ENCODE measurements at places on chromosomes 7 and 10.

DNA sequence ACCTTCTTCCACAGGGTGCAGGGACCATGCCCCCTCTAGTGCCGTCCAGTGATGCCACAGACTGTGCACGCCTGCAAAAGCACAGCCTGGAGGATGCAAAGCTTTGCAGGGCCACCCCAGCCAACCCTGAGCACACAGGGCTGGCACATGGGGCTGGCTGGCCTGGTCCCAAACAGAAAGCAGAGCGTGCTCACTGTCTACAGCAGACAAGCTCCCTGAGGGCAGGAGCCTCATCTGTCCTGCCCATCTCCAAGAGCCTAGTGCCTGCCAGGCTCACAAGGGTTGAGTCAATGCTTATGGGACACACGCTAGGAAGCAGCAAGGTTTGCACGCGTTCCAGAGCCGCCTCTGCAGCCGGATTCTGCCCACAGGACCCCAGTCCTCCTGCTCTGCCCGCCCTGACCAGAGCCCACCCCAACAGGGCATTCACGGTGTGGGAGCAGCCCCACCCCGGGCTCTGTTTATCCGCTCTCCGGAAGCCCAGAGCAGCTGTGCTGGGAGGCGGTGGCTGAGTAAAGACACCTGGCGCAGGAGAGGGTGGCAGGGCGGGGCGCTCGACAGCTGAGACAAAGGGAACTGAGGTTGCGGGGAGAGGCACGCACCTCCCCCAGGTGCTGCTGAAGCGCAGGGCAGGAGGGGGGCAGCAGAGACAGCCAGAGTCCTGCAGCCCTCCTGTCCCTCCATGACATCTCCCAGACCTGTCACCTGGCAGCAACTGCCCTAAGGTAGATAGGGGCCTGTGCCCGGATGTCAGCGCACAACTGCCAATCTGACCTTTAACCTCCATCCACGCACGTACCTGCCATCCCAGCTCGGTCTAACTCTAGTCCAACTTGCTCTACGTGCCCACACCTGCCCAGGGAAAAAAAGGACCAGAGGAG is 4.3 kb downstream of the KCNH2 start:
- peak; percentile 40 for DNase-seq

DNA sequence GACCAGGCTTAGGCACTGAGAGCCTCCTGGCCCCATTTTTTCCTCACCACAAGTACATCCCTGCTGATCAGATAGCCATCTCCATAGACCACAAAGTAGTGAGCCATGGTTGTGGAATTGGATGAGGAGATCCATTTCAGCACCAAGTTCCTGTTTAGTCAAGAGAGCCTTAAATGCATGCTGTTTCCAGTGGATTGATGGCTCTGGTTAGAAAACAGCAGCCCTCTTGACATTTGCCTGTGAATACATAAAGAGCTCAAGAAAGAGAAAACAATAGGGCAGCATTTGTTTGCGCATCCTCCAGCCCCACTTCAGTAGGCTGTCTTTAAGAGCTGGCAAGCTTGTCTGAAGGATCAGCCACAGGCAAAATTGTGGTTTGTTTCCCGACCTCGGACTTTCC is 251.2 kb downstream of the POU6F2 start:
- DNase-seq, result no peak

DNA sequence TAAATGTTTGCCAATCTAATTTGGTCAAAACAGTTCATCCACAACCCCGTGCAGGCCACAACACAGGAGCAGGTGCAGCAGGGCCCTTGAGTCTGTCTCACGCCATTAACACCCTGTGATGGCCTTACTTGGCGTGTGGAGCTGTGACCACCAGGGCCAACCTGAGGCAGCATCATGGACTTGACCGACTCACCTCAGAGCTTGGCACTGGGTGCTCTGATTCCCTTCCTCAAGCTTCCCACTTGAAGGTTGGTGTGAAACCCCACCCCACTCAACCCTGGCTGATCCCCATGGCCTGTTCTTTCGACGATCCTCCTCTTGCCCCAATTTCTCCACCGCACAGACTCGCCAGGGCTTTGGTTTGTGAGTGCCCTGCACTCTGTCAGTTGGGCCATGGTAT is 623.1 kb downstream of the PTPRN2 start:
- no peak for DNase-seq

DNA sequence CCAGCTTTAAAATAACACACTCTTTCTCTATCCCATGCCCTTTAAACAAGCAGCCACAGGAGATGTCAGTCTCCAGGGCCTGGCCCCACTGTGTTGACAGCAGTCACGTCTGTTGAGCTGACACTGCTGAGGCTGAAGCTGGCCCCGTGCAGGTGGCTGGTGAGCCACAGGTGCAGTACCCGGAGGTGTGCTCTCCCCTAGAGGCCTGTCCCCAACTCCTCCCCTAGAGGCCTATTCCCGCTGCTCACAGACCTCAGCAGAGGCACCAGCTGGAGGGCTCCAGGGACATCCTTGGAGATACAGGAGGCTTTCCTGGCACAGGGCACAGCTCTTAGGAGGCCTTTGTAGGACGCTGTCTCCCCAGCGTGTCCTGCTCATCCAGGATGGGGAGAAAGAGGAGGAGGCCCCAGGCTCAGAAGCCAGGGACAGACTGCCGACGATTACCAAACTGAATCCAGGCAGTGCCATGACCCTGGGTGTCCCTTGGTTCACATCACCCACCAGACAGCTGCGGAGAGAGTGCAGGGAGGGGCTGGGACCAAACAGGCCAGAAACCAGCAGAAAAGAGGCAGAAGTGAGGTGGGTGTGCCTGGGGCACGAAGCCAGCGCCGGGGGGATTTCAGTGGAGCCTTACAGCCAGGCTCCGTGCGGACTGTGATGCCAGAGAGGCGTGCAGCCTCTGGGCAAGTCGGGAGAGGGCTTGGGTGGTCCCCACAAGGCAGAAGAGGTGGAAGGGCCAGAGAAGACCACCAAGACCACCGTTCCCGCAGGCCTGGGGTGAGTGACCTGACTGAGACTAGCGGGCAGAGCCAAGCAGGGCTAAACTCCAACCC is 18.5 kb upstream of the TTYH3 start:
- DNase-seq, result no peak

- no peak for DNase-seq
Observed at GRCh38 chr7:132551439-132551838, 24.8 kb downstream of the PLXNA4 start.

DNA sequence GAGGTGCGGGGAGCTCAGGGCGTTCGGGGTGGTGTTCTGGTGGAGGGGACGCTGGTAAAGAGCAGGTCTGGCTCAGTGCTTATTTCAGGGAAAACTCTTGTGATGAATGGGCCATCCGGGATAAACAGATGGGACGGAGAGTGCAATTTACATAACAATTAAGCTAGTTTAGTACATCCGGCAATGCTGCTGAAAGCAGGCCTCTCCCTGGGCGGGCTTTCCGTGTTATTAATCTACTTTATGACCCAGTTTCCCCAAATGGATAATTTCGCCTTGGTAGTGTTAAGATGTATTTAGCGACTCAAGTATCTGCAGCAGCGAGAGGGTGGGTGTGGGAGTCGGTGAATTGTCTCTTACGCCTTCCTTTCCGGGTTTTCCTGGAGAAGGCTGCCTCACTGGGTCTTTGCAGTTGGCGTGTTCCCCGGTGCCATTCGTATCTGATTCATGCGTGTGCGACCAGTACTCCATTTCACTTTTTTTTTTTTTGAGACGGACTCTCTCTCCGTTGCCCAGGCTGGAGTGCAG is 25.2 kb downstream of the FOXK1 start:
- DNase-seq, result no peak

- no peak for DNase-seq
Observed at GRCh38 chr10:24039897-24040296, 169.0 kb upstream of the KIAA1217 start.

- no peak for DNase-seq
Observed at GRCh38 chr10:22246680-22247391, 29.0 kb upstream of the EBLN1 start.

- no peak for DNase-seq
Observed at GRCh38 chr7:88101769-88102168, 118.1 kb downstream of the SRI start.

- no peak for DNase-seq
Observed at GRCh38 chr10:129766611-129767550, 197.2 kb downstream of the EBF3 start.

DNA sequence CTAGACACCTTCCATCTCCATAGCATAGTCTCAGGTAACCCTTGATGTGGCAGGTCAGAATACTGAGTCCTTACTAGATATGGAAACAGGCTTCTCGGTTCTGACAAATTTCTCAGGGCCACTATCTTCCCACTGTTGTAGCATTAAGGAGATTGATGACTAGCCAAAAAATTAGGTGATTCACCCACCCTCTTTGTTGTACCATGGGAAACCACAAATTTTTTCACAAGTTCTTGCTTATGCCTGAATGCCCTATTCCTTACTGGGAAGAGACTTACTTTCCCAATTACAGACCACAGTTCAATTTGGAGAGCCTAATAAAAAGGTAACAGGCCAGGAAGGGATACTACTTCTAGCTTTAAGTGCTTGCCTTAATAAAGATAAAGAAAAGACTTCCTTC is 948.8 kb downstream of the GRM8 start:
- DNase-seq, result no peak

- DNase-seq, result no peak
Observed at GRCh38 chr7:120677535-120677934, 180.4 kb downstream of the TSPAN12 start.

All from CD4-positive, alpha-beta T cell treated with Interferon gamma for 1 hour (primary cell).